ENCODE measurements at places on chromosomes 3 and 15. TPM values are rescaled to one million over a fixed set of nuclear protein-coding genes. Genes with fewer than 3 reads are reported as not detected.

Gene CLDN18
- total RNA-seq = not detected

Gene PLSCR4
- 1.1 TPM for total RNA-seq

Gene ASB14
- not detected for total RNA-seq

Gene RNF123
- 44.9 TPM for total RNA-seq

Gene ERICH6
- total RNA-seq = 0.40 TPM

Gene PLD1
- 0.89 TPM for total RNA-seq

Gene NANOGP8
- 0.34 TPM for total RNA-seq

Gene GOLGA6D
- total RNA-seq = not detected

Gene STAC
- total RNA-seq = 0.93 TPM

Gene HYAL1
- total RNA-seq = 2.5 TPM

Gene TF
- total RNA-seq = 0.98 TPM

- DNase-seq = no peak
- H3K27ac ChIP-seq = no peak overlapping the region
- H3K4me3 ChIP-seq = no peak overlapping the region
- no peaks in the 10 kb centered on the region for H3K27me3 ChIP-seq
Observed at GRCh38 chr3:55515550-55516246, 28.6 kb upstream of the WNT5A start.

GRCh38 chr3:172174513-172175253 is 135.3 kb downstream of the FNDC3B start:
- H3K36me3 ChIP-seq = peaks cover 3% of the 10 kb centered on the region
- no peaks in the 10 kb centered on the region for H3K27me3 ChIP-seq
- peak overlapping the region; percentile 91 for H3K27ac ChIP-seq
- peaks cover 66% of the 10 kb centered on the region for H3K4me1 ChIP-seq

DNA sequence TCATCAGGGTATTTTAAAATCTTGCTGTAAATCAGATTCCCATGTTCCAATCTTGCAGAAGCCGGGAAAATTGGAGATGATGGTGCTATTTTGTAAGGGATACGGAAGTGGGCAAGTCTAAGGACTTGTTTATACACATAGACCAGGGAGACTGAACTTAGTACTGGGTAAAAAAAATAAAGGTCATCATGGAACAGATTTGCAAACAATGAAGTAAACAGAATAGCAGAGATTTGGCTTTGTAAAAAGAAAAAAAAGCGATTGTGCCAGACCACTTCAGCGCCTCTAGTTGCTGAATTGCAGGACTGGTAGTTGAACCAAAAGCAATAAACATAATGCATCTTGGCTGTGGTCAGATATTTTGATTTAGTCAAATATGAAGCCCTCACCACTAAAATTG is 229.1 kb downstream of the TP63 start:
- H3K4me1 ChIP-seq = no peaks in the 10 kb centered on the region
- H3K27me3 ChIP-seq = no peaks in the 10 kb centered on the region
- no peak overlapping the region for H3K4me3 ChIP-seq
- H3K27ac ChIP-seq = no peak overlapping the region
- no peak for DNase-seq

DNA sequence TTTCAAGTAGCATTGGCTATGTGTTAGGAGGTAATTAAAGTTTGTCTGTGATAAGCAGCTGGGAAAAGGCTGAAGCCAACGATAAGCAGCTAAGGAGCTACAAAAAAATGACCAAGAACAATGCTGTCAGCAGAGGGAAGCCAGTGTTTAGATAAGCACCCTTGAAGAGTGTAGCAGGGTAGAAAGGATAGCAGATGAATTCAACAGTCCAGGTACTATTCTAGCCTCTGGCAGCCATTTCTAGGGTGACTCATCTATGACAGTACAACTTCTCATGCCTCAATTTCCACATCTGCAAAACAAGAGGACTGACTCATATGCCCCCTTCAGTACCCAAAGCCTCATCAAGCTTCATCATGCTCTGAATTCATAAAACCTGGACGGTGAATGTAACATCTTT is 617.6 kb upstream of the UBE2E2 start:
- peaks cover 21% of the 10 kb centered on the region for H3K4me1 ChIP-seq
- H3K27ac ChIP-seq = no peak overlapping the region
- H3K36me3 ChIP-seq = no peaks in the 10 kb centered on the region
- no peak overlapping the region for H3K4me3 ChIP-seq
- DNase-seq = no peak

- H3K27ac ChIP-seq = peak overlapping the region; percentile 27
- DNase-seq = no peak
- peak overlapping the region; percentile 89 for H3K4me3 ChIP-seq
Observed at GRCh38 chr3:39103791-39104552, 3.5 kb downstream of the GORASP1 start.

DNA sequence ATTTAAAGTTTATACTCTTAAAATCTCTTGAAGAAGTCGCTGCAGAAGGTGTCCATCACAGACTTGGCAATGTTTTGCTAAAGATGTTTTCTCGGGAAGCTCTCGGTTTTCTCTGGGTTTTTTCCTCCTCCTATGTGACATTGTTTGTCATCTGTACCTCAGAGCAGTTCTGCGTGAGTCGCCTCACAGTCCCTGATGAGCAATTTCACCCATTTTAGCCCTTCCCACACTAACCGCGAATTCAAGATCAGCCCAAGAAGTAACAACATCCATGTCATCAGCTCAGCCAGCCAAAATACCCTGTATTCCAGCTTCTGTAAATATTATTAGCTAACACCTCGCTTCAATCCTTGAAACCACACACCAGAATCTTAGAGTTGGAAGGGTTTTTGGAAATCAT is 224.3 kb upstream of the SETMAR start:
- peaks cover 5% of the 10 kb centered on the region for H3K27me3 ChIP-seq
- no peaks in the 10 kb centered on the region for H3K36me3 ChIP-seq
- H3K27ac ChIP-seq = no peak overlapping the region
- DNase-seq = no peak

- H3K27ac ChIP-seq = no peak overlapping the region
- no peak overlapping the region for H3K4me3 ChIP-seq
- no peak for DNase-seq
Observed at GRCh38 chr15:65795663-65796216, 3.6 kb upstream of the DENND4A start.

- no peak overlapping the region for H3K4me3 ChIP-seq
- H3K27me3 ChIP-seq = no peaks in the 10 kb centered on the region
- no peak for DNase-seq
- no peaks in the 10 kb centered on the region for H3K36me3 ChIP-seq
- no peak overlapping the region for H3K27ac ChIP-seq
Observed at GRCh38 chr3:184688251-184688881, 23.5 kb downstream of the MAGEF1 start.

GRCh38 chr3:13883681-13884080 is 3.8 kb upstream of the WNT7A start:
- H3K4me3 ChIP-seq = no peak overlapping the region
- DNase-seq = no peak
- H3K4me1 ChIP-seq = no peaks in the 10 kb centered on the region
- H3K36me3 ChIP-seq = no peaks in the 10 kb centered on the region
- H3K27ac ChIP-seq = no peak overlapping the region

Measured in neural crest cell (in vitro differentiated cells).